Ascending aorta (tissue), 2 donors: ENCODE measurements at places on chromosomes 6 and 20.

DNA sequence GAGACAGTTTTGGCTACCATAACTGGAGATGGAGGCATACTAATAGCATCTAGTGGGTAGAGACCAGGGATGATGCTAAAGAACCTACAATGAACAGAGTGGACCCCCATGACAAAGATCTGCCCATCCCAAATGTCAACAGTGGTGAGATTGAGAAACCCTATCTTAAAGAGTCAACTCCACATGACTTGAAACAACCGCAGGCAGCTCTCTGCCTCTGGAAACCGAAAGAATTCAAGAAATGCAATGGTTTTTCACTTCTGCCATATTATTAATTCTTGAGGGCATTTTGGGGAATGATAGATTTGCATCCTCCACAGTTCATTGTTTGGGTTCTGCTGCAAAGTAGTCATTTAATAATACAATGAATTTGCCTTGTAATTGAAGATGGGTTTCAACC, 463.4 kb downstream of the MAFB start:
- H3K4me1 ChIP-seq: no peaks in the 10 kb centered on the region
- H3K27ac ChIP-seq: no peak overlapping the region
- no peaks in the 10 kb centered on the region for H3K27me3 ChIP-seq
- H3K4me3 ChIP-seq: no peak overlapping the region
- H3K36me3 ChIP-seq: no peaks in the 10 kb centered on the region

GRCh38 chr6:48183178-48183577, 72.2 kb upstream of the PTCHD4 start:
- no peak overlapping the region for H3K27ac ChIP-seq
- no peaks in the 10 kb centered on the region for H3K36me3 ChIP-seq
- no peaks in the 10 kb centered on the region for H3K27me3 ChIP-seq
- no peak overlapping the region for H3K4me3 ChIP-seq

DNA sequence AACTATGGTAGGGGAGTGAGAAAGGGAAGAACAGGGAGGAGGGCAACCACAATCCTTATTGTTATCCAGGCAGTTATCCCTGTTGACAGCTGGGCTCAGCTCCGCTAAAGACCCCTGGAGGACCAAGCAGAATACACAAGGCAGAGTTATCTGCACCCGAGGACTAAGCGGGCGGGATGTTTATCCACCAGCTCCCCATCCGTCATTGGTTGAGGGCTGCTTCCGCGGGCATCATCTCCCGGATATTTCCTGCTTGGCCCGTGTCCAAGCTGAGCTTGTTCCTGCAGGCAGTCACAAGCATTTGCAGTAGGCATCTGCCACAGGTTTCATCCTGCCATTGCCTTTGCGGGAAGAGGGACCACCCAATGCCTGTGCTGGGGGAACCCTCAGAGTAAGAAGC, 102.1 kb downstream of the DLGAP4 start:
- H3K27me3 ChIP-seq: no peaks in the 10 kb centered on the region
- no peak overlapping the region for H3K27ac ChIP-seq
- no peaks in the 10 kb centered on the region for H3K4me1 ChIP-seq
- DNase-seq: no peak

GRCh38 chr20:61569825-61570224, 317.8 kb downstream of the CDH4 start:
- H3K4me3 ChIP-seq: no peak overlapping the region
- no peaks in the 10 kb centered on the region for H3K27me3 ChIP-seq
- no peaks in the 10 kb centered on the region for H3K36me3 ChIP-seq
- H3K27ac ChIP-seq: no peak overlapping the region

- H3K4me1 ChIP-seq: no peaks in the 10 kb centered on the region
- no peak for DNase-seq
- no peak overlapping the region for H3K4me3 ChIP-seq
- H3K27ac ChIP-seq: no peak overlapping the region
- no peaks in the 10 kb centered on the region for H3K27me3 ChIP-seq
Measured at GRCh38 chr20:43721429-43722152, 5.2 kb downstream of the GTSF1L start.

DNA sequence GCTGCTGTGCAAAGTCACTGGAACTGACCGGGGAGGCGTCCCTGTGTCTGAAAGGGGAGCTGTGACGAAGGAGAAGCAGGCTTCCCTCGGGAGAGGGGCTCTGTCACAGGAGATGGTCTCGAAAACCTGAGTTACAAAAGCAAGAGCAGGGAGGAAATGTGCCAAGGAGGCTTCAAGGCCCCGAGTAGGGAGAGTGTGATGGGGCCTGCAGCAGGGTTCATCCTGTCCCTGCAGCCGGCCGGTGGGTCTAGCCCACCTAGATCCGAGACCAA, 16.7 kb downstream of the DYNLT1 start:
- H3K4me1 ChIP-seq: peaks cover 20% of the 10 kb centered on the region
- H3K36me3 ChIP-seq: peaks cover 14% of the 10 kb centered on the region
- H3K4me3 ChIP-seq: no peak overlapping the region
- no peak overlapping the region for H3K27ac ChIP-seq
- DNase-seq: no peak

GRCh38 chr20:35297740-35298139, 5.5 kb upstream of the FAM83C start:
- DNase-seq: peak; percentile 55
- H3K4me1 ChIP-seq: no peaks in the 10 kb centered on the region
- H3K36me3 ChIP-seq: no peaks in the 10 kb centered on the region
- H3K27ac ChIP-seq: no peak overlapping the region
- no peak overlapping the region for H3K4me3 ChIP-seq
- H3K27me3 ChIP-seq: no peaks in the 10 kb centered on the region

DNA sequence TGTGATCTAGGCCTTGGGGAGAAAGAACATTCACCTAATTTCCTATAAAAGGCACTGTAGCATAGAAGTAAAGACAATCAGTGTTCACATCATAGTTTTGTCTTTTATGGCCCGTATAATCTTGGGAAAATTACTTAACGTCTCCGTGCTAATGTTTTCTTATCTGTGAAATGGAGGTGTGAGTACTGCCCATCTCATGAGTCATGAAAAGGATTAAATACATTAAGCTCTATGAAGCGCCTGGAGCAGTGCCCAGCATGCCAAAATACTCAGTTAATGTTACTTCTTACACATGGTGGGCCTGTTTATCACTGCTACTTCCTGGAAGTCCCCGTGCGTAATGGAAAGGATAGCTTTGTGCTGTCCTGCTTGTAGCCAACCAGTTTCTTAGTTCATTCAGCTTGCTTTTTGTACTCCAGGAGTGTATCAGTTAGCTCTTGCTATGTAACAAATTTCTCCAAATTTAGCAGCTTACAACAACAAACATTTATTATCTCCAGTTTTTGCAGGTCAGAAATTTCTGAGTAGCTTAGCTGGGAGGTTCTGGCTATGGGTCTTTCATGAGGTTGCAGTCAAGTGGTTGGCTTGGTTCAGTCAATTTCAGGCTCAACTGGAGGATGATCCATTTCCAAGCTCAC, 103.6 kb upstream of the BMP2 start:
- DNase-seq: no peak
- no peaks in the 10 kb centered on the region for H3K4me1 ChIP-seq
- no peaks in the 10 kb centered on the region for H3K36me3 ChIP-seq
- H3K4me3 ChIP-seq: no peak overlapping the region

- H3K27ac ChIP-seq: no peak overlapping the region
- H3K36me3 ChIP-seq: no peaks in the 10 kb centered on the region
- no peak overlapping the region for H3K4me3 ChIP-seq
- H3K4me1 ChIP-seq: no peaks in the 10 kb centered on the region
Measured at GRCh38 chr6:16950825-16951495, 150.9 kb upstream of the STMND1 start.

- DNase-seq: peak; percentile 22
- H3K4me1 ChIP-seq: no peaks in the 10 kb centered on the region
- no peaks in the 10 kb centered on the region for H3K27me3 ChIP-seq
- no peak overlapping the region for H3K27ac ChIP-seq
Measured at GRCh38 chr6:2914318-2914660, 11.2 kb upstream of the SERPINB9 start.

DNA sequence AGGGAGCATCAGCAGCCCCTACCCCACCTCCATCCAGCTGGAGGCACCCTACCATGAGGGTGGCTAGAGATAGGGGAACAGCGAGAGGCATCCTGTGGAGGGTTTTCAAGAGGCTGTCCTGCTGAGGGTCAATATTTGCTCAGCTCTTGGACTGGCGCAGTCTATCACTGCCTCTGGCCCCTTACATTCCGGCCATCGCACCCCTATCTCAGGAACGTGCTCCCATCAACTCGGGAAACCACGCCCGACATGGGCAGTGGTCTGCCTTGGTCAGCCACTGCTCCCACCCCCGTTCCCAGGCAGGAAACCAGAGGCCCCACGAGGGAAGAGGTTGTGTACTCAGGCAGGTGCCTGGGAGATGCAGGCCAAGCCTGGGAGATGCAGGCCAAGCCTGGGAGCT, 57.9 kb downstream of the VEGFA start:
- H3K4me3 ChIP-seq: no peak overlapping the region
- no peaks in the 10 kb centered on the region for H3K36me3 ChIP-seq
- no peak overlapping the region for H3K27ac ChIP-seq
- no peak for DNase-seq
- H3K4me1 ChIP-seq: no peaks in the 10 kb centered on the region
- no peaks in the 10 kb centered on the region for H3K27me3 ChIP-seq

GRCh38 chr6:142885182-142885867, 59.7 kb downstream of the HIVEP2 start:
- H3K36me3 ChIP-seq: no peaks in the 10 kb centered on the region
- peaks cover 15% of the 10 kb centered on the region for H3K4me1 ChIP-seq
- peak overlapping the region; percentile 52 for H3K27ac ChIP-seq
- peak overlapping the region; percentile 48 for H3K4me3 ChIP-seq
- DNase-seq: no peak
